ENCODE measurements at places on chromosomes 6 and 20.

- no peak for DNase-seq
Observed at GRCh38 chr6:37020381-37020780, 14.9 kb downstream of the FGD2 start.

- DNase-seq, result no peak
Observed at GRCh38 chr6:130937942-130938604, 110.9 kb downstream of the SMLR1 start.

DNA sequence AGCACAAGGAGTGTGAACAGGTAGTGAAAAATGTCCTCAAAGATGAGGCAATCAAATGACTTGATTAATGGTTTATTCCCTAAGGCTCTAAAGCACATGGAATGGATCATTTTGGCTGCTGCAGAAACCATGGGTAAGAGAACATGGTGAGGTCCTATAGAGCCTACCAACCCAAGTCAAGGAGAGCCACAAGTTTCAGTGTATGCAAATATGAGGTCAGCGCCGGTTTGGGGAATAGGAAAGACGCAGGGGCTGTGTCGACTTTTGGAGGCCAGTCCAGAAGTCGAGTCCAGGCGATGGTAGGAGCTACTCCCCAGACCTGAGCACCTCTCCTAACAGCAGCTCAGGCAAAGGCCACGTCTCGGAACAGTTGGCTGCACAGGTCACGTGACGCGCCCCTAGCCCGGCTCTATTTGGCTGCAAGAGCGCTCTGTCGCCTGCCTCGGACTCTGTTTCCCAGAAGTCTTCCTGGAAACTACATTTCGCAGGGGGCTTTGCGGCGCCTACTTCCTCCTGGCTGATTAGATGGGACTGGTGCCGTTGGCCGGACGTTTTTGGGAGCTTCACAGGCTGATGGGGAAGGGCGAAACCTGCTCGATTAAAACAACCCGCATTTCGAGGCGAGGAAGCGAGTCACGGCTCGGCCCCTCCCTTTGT lies 74.4 kb upstream of the CHD6 start:
- DNase-seq, result peak; percentile 78

GRCh38 chr6:113570641-113571040 lies 286.5 kb upstream of the MARCKS start:
- DNase-seq, result no peak

DNA sequence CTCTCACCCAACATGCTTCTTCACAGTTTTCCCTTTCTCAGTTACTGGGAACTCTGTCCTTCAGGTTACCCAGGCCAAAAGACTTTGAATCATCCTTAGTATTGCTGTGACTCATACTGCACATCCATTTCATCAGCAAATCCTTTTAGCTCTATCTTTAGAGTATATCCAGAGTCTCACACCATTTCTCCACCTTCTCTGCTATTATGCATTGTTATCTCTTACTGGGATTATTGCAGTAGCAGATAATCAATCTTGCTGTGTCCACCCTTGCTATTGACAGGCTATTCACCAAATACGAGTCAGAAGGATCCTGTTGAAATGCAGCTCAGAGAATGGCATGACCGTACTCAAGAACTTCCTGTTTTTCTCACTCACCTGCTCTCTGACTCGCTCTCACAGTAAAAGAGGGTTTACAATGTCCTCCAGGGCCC lies 57.3 kb downstream of the BCKDHB start:
- DNase-seq, result no peak

GRCh38 chr6:30703821-30704220 lies 13.0 kb upstream of the NRM start:
- no peak for DNase-seq

DNA sequence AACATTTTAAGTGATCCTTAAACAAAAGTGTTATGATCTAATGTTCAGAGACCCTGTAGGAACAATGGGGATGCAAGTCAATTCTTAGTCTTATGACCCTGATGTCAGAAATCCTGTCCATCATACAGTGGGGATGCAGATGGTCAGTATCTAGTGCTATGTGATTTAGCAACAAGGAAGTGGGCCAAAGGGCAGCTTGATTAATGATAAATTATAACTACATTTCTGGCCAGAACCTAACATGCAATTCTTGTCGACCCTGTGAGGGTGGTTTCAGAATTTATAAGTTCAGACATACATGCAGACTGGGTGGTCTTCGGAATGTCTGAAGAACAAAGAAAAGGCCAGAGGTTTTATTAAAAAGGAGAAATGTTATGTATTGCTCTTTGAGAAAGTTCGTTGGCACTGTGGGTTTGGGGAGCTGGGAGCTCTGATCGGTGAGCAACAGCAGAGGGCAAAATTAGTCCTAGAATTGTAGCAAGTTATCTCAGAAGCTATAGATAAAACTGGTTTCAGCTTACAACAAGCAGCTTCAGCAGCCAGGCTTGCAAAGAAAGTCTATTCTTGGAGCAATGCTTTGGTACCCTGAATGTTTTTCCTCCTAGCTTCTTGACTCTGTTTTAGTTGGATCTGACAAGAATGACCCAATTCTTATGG lies 50.8 kb downstream of the RPF2 start:
- DNase-seq, result no peak

DNA sequence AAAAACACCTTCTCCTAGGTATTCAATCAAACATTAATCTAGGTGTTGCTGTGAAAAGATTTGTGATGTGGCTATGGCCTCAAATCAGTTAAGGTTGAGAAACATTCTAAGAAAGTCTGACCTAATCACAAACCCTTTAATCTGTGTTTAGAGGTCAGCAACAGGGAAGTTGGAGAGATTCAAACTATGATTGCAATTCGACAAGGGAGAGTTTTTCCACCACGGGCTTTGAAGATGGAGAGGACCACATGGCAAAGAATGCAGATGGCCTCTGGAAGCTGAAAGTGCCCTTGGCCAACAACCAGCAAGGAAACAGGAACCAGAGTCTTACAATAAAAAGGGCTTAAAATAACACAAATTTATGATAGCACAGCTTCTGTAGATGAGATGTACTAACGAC lies 29.6 kb upstream of the LGSN start:
- no peak for DNase-seq

DNA sequence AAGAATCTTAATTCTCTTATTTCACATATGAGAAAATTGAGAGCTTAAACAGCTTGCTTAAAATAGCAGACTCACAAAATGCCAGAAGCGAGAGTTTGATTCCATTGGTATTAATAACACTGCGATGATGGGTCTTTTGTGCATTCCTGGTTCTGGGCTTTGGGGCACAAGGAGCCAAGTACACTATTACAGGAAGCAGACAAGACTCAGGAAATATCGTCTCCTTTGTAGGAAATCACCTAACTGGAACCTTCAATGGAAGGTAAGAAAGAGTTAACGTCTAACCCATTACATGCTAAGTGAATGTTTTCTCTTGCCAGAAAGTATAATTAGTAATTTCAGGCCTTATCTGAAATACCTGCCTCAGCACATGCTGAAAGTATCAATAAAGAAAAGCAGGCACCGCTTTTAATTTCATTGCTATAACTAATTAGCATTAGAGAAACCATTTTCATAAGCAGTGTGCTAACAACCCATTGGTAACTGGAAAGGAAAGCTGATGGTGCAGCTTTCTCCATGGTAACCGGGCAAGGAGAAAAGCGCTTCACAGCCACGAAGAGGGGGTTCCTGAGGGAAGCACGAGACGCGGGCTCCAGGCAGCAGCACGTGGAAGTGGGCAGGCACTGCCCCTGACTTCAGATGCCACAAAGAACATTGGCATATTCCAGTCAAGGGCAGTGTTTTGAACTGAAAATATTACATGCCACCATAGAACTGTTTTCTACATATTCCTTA lies 206.7 kb upstream of the AGPAT4 start:
- no peak for DNase-seq

- no peak for DNase-seq
Observed at GRCh38 chr6:161889324-161889723, 615.5 kb upstream of the AGPAT4 start.
